G401 (cell line): ENCODE measurements at places on chromosomes 2 and 18.

DNA sequence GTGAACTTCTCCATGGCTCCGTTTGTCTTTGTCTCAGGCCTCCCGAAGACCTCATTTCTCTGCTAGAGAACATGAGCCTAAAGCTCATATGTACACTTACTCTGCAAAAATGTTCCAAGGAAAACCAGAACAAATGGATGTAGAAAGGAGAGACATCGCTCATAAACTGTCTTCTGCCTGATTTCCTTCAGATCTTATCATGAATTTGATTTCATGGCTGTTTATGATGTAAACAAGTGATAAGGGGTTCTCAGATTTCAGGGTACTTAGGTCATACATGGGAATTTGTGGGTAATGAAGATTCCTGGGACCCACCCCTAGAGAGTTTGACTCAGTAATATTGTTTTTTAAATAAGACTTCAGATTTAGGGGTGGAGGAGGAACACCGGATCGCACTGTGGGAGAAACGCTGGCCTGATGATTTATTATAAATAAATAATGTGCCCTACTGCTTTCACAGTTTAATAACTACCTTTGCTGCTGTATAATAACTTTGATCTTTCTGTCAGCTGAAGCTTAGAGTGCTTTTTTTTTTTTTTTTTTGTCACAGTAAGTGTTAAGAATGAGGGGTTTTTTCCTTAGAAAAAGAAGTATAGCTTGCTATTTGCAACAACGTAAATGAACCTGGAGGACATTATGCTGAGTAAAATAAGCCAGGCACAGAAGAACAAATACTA, 14.9 kb downstream of the AOX1 start:
- DNase-seq: no peak

DNA sequence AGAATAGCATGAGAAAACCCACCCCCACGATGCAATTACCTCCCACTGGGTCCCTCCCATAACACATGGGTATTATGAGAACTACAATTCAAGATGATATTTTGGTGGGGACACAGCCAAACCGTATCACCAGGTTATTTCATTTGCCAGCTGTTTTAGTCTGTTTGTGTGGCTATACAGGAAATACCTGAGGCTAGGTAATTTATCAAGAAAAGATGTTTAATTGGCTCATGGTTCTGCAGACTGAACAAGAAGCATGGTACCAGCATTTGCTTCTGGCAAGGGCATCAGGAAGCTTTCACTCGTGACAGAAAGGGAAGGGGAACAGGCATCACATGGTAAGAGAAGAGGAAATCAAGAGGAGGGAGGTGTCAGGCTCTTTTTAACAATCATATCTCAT, 329.2 kb downstream of the GULP1 start:
- no peak for DNase-seq

GRCh38 chr2:28633746-28634145, 117.9 kb upstream of the PPP1CB start:
- no peak for DNase-seq

- DNase-seq: peak; percentile 10
These were observed 3.2 kb downstream of the MRO start for GRCh38 chr18:50816419-50817166.

GRCh38 chr2:180646756-180647155, 333.6 kb upstream of the UBE2E3 start:
- DNase-seq: no peak

DNA sequence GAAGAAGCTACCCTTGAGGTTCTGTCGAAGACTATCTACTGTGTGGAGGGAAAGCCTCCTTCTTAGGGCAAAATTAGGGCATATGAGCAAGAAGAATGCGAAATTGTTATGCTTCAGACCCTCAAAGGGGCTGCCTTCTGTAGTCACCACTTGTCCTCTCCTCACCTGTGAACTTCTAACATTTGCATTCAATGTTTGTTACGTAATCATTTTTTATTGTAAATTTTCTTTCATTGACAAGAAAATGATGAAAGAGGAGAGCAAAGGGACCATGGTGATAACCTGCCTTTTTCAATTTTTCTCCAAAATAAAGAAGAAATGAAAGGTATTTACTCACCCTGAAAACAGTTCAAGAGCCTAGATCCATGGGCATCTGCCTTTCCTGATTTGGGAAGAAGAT, 193.0 kb downstream of the SP3 start:
- no peak for DNase-seq

GRCh38 chr2:168624028-168624427, 168.0 kb downstream of the CERS6 start:
- no peak for DNase-seq

DNA sequence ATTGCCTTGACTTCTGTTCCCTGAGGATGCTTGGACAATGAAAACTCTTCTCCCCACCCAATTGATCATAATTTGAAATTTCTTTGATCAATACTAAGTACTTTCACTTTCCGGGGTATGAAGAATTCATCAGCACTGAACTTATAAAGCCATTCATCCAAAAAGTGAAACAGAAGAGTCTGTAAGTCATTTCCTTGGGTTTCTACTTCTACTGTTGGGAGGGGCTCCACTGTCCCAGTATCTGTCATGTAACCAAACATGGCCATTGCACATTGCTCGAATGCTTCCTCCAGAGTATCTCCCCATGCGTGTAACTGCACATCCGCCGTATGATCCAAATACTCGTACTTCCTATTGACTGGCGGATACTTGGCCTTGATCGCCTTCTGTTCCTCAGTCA, 30.3 kb downstream of the NCL start:
- DNase-seq: no peak

DNA sequence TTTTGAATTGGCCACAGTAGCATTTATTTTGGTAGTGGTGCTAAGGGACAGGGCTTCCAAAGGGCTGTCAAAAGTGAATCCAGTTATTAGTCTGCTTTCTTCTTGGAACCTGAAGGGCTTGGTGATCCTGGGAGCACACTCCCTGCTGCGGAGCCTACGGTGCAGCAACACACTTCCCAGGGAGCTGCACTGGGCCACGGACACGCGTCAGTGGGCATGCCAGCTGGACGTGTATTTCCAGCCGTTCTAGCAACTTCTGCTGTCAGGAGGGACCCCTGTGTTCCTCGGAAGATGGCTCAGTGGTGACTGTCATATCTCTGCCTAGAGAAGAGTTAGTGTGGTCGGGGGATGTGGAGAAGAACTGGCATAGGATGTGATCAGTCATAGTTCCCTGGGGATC, 204.6 kb downstream of the SOCS6 start:
- no peak for DNase-seq

GRCh38 chr2:197599285-197599965, 76.0 kb downstream of the RFTN2 start:
- DNase-seq: no peak

DNA sequence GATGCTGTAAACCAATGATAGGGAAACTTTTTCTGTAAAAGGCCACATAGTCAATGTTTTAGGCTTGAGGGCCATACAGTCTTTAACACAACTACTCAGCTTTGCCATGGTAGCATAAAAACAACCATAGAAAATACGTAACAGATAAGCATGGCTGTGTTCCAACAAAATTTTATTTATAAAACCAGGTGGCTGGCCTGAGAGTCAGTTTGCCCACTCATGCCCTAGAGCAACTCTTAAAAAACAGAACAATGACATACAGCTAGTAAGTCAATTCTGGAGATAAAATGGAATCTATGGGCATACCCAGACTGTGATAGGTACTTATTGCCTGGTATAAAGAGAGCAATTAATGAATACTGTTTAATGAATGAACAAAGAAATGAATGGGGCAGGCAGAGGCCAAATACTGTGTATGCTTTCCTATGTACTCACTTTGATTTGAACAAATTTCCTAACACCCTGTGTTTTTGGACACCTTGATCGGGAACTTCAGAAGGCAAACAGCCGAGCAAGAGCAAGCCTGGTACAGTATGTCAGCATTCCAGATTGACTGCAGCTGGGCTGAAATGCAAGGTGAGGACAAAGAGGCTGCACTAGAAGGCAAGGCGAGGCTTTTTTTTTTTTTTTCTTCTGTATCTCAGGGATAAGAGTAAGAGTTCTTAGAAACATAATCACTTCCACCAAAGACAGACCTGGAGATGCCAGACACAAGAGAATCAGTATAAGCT, 315.3 kb downstream of the CLIP4 start:
- no peak for DNase-seq

- DNase-seq: no peak
These were observed 114.6 kb downstream of the ACVR1 start for GRCh38 chr2:157761520-157761919.

DNA sequence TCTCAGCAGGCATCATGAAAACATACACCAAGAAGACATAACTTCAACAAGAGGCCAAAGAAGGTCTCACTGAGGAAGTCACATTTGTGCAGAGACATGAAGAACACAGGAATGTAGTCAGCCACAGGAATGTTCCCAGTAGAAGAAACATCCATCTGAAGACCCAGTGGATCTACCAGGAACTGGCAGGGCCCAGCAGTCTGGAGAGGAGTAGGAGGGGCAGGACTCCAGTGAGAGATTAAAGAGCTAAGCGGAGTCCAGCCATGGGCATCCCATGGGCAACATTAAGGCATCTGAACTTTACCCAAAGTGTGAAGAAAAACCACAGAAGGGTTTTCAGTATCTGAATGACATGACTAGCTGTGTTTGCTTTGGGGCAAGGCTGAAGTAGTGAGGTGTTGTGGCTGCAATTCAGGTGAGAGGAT, 103.1 kb downstream of the UPP2 start:
- no peak for DNase-seq

- no peak for DNase-seq
These were observed 95.0 kb downstream of the TMEM163 start for GRCh38 chr2:134623796-134624195.

- DNase-seq: no peak
These were observed 27.6 kb downstream of the ST3GAL5 start for GRCh38 chr2:85861180-85861579.

DNA sequence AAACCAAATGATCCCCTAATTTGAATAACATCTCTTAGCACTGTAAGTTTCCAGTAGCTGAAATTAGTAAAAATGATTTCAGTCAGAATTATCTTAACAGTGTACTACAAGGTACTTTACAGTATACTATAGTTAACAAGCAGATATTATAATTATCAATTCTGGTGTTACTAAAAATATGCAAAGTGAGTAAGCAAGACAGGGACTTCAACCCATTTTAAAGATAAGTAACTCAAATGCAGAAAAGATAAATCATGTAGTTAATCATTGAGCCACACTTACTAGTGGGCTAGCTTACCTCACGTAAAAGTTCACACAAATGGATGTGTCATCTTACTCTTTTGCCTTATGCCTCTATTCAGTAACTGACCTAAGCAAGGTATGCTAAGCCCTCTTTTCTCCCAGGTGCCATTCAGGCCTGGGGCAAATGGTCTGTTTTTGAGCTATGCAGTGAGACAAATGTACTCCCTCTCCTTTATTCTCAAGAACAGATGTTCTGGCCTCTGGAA, 101.0 kb downstream of the NBAS start:
- no peak for DNase-seq

- no peak for DNase-seq
These were observed 104.3 kb downstream of the MYO5B start for GRCh38 chr18:50090370-50091312.

- no peak for DNase-seq
These were observed 5.4 kb upstream of the KCNG2 start for GRCh38 chr18:79792096-79792987.

GRCh38 chr2:196113061-196113974, 44.7 kb upstream of the DNAH7 start:
- peak; percentile 6 for DNase-seq

GRCh38 chr2:169526451-169526850, 16.9 kb downstream of the KLHL41 start:
- no peak for DNase-seq

- no peak for DNase-seq
These were observed 9.3 kb downstream of the MEX3C start for GRCh38 chr18:51188024-51188701.

GRCh38 chr2:64225491-64225890, 81.3 kb upstream of the PELI1 start:
- no peak for DNase-seq

DNA sequence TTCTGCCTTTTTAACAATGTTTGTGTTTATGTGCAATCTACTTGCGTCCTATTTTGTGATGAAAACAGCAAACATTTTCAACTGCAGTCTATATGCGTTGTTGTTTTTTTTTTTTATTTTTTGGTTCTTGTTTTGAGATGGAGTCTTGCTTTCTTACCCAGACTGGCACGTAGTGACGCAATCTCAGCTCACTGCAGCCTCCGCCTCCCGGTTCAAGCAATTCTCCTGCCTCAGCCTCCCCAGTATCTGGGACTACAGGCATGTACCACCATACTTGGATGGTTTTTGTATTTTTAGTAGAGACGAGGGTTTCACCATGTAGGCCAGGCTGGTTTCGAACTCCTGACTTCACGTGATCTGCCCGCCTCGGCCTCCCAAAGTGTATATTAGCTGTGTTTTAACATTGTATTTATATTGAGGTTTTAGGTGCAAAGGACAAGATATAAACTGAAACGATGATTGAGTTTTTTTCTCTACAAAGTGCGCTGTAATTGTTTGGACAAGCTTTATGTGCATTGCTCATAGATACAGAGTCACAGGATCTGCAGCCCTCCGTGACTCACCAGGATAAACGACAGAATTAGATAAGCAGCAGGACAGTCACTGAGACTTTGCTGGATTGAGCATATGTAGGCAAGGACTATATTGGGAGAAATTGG, 17.4 kb downstream of the CDH7 start:
- DNase-seq: no peak

DNA sequence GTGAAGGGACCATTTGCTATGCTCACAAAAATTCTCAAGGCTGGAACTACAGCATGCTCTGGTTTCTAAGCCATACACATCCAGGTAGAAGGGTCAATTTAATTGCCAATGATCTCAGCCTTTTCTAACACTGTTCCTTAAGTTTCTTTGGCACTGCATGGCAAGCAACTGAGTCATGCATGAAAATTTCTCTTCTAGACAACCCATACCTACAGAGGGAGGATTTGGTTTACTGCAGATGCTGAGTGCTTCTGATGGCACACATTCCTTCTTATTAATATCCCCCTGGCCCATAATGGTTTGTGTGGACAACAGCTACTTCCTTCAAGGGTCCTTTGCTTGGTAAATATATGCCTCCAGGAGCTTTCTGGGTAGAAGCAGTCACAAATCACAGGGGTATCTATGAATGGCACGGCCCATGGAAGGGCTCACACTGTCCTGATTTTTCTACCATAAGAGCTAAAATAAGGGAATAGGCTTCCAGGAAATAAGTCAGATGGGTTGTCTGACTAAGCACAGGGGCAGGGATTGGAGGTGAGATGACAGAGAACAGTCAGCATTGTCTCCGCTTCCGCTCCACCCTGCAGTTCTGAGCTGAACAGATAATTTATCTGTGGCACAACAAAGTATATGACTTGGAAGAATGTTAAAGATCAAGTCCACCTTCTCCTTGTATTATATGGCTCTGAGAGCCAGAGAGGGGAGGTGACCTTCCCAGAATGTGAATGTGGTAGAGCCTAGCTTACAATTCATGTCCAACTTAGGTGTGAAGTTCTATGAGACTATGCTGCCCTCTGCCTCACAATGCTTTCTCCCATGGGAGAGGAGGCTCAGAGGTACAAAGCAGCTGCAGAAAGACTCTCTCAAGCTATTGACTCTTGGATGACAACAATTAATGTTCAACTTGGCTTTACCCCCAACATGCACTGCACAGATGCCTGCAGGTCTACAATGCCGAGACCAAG, 199.2 kb upstream of the TNP1 start:
- no peak for DNase-seq
